ENCODE measurements at places on chromosomes 11 and 22.
A peak's percentile ranks its signal among the peaks of the same experiment; 100 is the strongest.

DNA sequence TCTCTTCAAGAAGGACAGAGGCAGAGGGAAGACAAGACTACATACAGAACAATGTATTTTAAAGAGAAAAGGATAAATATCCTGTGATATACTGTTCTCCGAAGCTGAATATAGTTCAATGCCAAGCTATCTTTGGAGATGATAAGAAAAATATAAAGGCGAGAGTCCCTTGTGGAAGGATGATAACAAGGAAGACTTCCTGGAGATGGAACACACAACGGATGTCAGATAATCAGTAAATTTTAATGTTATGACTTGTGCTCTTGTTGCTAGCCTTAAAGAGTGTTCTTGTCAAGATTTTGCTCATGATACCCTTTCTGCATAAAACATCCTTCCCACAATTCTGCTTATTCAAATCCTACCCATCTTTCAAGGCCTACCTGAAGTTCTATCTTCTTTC lies 6.8 kb upstream of the CTR9 start:
- no peak for DNase-seq

DNA sequence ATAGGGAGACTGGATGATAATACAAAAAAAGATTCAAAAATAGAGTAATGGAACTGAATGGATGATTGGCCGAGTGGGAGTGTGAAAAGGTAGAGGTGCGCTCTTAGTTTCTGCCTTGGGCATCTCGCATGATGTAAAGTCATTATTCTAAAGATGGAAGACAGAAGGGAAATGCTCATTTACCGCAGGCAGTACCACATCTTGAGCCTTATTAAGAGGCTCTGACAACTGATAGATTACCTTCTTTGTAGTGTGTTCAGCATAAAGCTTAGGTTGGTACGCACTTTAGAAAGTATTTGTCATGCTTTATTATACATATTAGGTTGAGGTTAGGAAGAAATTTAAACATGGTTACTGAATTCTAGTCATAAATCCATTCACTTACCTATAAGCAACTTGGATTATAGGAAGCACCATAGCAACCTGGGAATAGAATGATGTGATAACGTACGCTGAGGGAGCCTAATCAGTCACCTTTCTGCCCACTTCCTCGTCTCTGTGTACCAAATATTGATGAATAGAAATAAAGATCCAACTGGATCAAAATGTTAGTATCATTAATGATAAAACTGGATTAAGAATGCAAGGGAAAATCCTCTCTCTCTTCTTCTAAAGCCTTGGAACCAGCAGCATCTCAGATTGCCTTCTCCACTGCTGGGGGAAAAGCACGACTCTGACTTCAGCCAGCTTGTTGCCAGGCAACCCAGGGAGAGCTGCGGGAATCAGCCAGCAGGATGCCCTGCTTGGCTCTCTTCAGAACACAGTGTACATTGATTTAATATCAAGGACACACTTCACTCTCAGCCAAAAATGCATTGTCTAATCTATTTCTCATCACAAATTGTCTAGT lies 29.0 kb upstream of the VWA5A start:
- DNase-seq = no peak

DNA sequence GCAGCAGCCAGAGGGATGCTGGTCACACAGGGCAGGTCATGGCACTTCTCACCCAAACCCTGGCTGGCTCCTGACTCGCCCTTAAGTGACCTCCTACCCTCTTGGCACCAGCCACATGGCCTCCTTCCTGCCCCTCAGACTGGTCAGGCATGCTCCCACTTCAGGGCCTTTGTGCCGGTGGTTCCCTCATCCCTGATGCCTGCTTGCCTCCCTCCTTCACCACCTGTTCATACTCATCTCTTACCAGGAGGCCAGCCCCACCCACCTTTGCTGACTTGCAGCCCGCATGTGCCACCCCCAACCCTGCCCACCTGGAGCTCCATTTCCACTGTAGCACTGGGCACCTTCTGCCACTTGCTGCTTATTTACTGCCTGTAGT lies 20.1 kb downstream of the GNAZ start:
- DNase-seq = no peak

DNA sequence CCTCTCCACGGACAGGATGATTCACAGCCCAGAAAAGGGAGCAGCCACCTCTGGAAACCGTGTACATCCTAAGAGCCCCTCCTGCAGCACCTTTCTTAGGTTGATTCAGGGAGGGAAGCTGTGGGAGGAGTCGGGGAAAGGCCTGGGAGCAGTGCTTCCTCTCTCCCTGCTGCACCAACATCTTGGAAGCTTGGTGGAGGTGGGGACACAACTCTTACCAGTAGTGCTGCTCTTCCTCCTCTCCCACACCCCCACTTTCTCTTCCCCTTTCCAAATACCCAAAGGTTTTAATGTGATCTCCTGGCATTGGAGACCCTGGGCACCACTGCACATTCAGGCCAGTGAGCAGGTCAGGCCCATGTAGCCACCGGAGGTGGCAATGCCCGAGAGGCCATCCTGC lies 46.4 kb upstream of the HORMAD2 start:
- DNase-seq = peak; percentile 76

GRCh38 chr22:50544078-50544745 lies 1.5 kb upstream of the KLHDC7B start:
- DNase-seq = peak; percentile 80

DNA sequence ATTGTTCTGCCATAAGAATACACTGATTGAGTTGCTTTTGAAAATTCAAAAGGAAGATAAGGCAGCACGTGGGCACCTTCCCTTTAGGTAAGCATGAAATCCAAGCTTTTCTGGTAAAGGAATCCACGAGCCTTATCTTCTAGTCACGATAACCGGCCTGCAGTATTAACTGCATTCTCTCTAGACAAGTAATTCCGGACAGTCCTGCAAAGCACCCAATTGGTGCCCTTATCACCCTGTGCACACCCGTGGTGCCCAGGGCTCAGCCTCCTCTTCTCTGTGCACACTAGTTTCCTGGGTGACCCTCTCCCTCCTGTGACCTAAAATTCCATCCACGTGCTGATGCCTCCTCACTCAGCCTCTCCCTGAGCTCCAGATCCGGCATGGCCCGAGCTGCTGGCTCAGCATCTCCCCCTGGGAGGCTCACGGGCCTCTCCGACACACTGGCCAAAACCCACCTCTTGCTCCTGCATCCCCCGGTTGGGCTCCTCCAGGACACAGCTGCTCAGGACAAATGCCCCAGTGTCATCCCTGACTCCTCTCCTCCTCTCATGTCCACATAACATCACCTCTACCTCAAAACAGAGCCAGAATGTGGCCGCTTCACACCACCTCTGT lies 63.7 kb downstream of the PACSIN2 start:
- DNase-seq = no peak

- DNase-seq = no peak
Measured at GRCh38 chr11:114827736-114828135, 149.4 kb downstream of the NXPE2 start.

DNA sequence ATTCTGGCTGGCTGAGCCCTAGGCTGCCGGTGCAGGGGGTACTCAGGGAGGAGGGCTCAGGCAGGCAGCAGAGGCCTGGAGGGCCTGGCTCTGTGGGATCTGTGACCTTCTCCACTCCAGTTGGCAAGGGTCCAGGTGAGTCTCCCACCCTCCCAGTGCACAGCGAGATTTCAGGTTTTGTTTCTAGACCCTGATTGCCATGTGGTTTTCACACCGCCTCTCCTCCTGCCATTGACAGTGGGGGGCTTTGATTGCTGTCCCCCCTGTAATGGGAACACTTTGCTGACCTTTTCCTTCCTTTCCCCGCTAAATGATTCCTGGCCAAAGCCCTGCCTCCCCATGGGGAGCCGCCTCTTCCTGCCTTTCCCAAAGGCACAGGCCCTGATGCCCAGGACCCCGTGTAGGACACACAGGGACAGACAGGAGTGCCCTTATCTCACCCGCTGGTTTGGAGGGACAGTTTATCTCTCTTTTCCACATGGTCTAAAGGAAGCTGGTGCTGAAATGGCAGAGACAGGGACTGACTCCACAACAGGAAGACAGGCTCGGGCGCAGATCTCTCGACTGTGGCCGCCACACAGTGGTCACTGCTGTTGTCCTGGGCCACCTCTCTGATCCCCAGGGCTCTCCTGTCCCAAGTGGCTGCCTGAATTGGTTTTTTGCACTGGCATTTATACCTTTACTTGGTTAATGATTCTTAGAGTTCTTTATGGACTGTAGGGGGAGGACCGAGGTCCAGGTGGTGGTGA lies 43.4 kb downstream of the BCR start:
- DNase-seq = no peak

- DNase-seq = no peak
Measured at GRCh38 chr11:14202251-14203196, 156.5 kb downstream of the RRAS2 start.

DNA sequence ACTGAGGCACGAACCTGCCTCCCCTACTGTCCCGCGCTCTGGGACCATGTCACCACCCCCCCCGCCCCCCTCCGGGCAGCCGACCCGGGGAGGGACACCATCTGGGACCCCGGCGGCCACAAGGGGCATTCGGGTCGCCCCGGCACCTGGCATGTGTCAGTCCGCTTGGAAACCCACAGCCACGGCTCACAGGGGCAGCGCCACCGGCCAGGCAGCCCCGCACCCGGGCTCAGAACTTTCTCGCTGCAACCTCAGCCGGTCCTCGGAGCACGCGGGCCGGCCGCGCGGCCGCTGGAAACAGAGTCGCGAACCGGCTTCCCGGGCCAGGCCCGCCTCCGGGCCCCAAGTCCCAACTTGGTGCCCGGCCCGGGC lies 159.9 kb upstream of the GRK3 start:
- DNase-seq = no peak

DNA sequence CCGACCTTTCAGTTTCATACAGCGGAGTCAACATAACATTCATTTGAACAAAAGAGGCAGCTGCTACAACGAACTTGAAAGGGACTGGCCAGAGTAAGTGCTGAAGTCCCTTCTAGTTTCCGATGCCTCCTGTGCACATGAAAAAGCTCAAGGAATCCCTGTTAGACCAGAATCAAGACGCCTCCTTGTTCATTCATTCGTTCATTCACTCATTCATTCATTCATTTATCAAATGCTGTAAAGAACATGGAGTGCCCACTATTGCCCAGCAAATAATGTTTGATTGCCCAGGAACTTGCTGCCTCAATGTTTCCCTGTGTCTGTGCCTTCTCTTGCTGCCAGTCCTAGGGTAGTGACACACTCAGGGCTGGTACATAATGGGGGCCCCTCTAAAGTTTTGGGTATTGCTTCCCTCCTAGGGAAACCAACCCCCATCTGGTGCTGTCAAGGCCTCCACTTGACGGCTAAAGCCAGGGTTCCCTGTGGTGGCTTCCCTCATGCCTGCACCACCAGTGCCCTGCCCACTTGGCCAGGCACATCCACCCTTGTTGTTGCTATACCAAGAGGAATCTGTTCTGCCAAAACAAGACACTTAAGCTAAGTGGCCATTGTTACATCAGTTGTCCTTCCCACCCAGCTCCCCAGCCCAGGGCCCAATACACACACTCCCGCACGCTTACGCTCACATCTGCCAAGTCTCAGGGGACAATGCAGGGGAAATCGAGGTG lies 3.8 kb downstream of the TMPRSS13 start:
- no peak for DNase-seq

- no peak for DNase-seq
Measured at GRCh38 chr11:132447761-132448160, 1077.3 kb downstream of the NTM start.

- peak; percentile 62 for DNase-seq
Measured at GRCh38 chr11:20363500-20364340, at the start of gene HTATIP2. Gene HTATIP2 (plus strand): TSS chr11:20363714. CDS start chr11:20364238, 524 bp downstream.
